ENCODE measurements at places on chromosomes 6 and 20. TPM values are rescaled to one million over a fixed set of nuclear protein-coding genes. Genes with fewer than 3 reads are reported as not detected.

HRH3 gene
- not detected for total RNA-seq

SLC26A8 gene
- total RNA-seq: not detected

ELOVL2 gene
- not detected for total RNA-seq

HEY2 gene
- not detected for total RNA-seq

FAXC gene
- total RNA-seq: 0.23 TPM

NOTCH4 gene
- total RNA-seq: 0.15 TPM

CCN6 gene
- not detected for total RNA-seq

TCF19 gene
- total RNA-seq: 80.7 TPM

- H3K4me1 ChIP-seq: no peaks in the 10 kb centered on the region
- H3K27ac ChIP-seq: no peak overlapping the region
- no peaks in the 10 kb centered on the region for H3K27me3 ChIP-seq
- H3K36me3 ChIP-seq: peaks cover 50% of the 10 kb centered on the region
These were observed 58.7 kb downstream of the PDSS2 start for GRCh38 chr6:107400616-107401147.

DNA sequence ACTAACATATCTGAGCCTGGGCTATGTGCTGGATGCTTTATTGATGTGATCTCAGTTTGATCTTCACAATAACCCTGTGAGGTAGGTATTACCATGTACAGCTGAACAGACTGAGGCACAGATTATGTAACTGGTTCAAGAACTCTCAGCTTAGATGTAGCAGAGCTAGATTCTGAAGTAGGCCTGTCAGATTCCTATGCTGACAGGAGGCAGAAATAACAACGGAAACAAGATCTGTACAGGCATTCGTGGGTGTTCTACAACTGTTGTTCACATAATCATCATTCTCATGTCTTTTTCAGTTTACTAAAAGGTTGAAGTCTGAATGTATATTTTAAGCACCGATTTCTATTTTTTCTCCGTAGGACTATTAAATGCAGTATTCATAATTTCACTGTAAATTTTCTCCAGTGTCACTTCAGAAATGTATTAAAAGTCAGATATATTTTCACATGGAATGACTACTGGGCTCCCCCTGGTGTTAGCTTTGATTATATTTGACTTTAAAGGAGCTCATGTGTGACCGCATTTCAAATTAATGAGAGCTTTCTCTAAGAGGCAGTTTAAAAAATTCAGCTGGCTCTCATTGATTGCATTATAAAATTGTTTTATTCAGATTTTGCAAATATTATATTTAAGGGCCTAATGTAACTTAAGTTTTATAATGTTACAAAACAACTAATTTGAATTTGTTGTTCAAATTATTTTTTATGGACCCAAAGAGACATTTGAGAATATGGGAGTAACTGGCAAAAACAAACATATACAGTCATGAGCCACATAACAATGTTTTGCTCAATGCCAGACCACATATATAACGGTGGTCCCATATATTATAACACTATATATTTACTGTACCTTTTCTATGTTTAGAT lies 36.4 kb upstream of the SLC17A4 start:
- H3K4me3 ChIP-seq: no peak overlapping the region
- H3K36me3 ChIP-seq: no peaks in the 10 kb centered on the region
- no peak for DNase-seq

DNA sequence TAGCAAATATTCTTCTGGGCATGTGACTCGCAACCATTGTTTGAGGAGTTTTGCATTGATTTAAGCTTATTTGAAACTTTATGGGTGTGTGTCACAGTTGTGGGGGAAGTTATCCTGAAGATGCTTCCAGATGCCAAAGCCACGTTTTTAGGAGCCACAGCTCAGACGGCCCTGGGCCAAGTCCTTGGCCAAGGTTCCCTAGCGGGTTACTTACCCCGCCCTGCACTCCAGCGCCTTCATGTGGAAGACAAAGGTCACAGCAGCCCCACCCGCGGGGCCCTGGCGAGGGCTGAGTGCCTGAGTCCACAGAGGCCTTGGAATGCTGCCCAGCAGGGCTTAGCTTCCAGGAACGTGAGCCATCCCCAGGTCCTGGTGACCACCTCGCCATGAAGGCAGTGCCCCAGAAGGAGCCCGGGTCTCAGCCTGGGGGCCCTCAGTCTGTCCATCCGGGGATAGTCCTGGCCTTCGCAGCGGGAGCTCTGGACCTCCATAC lies 308.3 kb downstream of the CDH4 start:
- no peaks in the 10 kb centered on the region for H3K36me3 ChIP-seq
- H3K27me3 ChIP-seq: no peaks in the 10 kb centered on the region
- no peak overlapping the region for H3K4me3 ChIP-seq
- DNase-seq: no peak

GRCh38 chr20:60008130-60008808 lies 50.0 kb downstream of the CDH26 start:
- no peak overlapping the region for H3K4me3 ChIP-seq
- no peak for DNase-seq
- peaks cover 15% of the 10 kb centered on the region for H3K27me3 ChIP-seq
- peaks cover 27% of the 10 kb centered on the region for H3K4me1 ChIP-seq

DNA sequence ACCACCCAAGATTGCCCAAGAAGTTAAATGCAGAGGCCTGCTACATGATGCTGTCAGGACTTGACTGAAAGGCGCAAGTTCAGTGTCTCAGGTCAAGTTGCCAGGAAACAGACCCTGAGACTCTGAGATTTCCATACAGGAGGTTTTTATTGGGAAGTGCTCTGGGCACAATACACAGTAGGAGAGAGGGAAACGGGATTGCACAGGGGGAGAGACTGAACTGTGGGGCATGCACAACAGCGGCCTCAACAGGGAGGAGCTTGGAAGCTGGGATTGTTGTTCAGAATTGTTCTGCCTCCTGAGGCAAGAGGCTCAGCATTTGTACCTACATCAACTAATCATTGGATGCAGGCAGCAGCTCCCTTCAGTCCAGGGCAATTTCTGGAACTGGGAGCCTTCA lies 6.7 kb downstream of the STX11 start:
- DNase-seq: no peak
- peaks cover 84% of the 10 kb centered on the region for H3K36me3 ChIP-seq
- H3K27ac ChIP-seq: no peak overlapping the region
- no peaks in the 10 kb centered on the region for H3K27me3 ChIP-seq
- H3K4me3 ChIP-seq: no peak overlapping the region

DNA sequence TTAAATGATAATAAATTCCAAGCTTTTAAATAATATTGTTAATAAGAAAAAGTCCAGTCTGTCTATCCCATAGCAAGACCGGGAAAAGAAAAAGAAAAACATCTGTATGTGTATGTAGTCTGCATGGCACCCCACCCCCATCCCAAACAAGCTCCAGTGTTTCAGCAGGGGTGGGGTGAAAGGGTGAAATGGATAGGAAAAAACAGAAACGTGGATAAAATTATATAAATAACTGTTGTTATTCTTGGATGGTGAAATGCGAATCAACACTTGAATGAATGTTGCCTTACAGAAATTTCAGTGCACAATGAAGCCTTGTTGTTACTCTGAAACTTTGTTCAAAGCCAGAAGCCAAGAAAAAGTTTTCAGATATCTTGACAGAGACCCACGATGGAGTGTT lies 31.4 kb downstream of the HAO1 start:
- H3K36me3 ChIP-seq: no peaks in the 10 kb centered on the region
- H3K27ac ChIP-seq: no peak overlapping the region
- no peak for DNase-seq
- H3K27me3 ChIP-seq: no peaks in the 10 kb centered on the region
- no peaks in the 10 kb centered on the region for H3K4me1 ChIP-seq

DNA sequence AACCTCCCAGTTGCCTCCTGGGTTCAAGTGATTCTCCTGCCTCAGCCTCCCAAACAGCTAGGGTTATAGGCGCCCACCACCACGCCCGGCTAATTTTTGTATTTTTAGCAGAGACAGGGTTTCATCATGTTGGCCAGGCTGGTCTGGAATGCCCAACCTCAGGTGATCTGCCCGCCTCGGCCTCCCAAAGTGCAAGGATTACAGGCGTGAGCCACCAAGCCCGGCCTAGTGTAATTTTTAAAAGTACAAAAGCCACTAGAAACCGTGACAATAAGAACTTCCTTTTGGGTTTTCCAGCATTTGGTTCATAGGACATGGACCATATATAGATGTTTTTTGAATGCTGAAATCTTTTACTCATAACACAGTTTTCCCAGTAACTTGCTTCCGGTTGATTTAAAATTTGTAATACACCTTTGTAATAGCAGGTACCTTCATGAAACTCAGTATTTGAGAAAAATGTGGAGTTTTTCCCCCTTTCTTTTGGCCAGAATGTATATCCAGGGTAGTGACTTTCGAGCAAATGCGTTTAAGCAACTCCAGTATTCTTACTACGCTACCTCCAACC lies 467 bp downstream of the PXT1 start:
- peaks cover 16% of the 10 kb centered on the region for H3K36me3 ChIP-seq
- H3K27me3 ChIP-seq: no peaks in the 10 kb centered on the region
- H3K4me1 ChIP-seq: peaks cover 39% of the 10 kb centered on the region
- peak overlapping the region; percentile 97 for H3K27ac ChIP-seq
- DNase-seq: no peak
- peak overlapping the region; percentile 97 for H3K4me3 ChIP-seq

DNA sequence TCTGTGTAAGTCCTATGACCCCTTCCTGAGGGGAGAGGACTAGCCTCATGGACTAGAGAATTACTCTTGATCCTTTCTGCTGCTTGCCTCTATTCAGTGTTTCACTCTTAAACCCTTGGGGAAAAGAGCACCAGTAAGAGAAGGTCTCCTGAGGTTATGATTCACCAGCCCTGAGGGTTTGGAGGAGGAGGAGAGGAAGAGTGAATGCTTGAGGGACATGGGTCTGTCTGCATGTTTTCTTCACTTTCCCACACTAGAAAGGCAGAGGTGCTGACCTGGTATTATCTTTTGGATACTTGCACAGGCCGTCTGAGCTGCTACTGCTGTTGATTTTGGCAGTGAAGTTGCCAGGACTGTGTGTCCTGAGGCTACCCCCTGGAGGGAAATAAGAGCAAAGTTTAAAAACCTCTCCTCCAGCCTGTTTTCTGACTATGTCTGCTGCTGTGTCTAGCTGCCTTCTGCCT lies 78.3 kb downstream of the CD109 start:
- no peak overlapping the region for H3K4me3 ChIP-seq
- peaks cover 4% of the 10 kb centered on the region for H3K36me3 ChIP-seq
- DNase-seq: no peak
- no peak overlapping the region for H3K27ac ChIP-seq

DNA sequence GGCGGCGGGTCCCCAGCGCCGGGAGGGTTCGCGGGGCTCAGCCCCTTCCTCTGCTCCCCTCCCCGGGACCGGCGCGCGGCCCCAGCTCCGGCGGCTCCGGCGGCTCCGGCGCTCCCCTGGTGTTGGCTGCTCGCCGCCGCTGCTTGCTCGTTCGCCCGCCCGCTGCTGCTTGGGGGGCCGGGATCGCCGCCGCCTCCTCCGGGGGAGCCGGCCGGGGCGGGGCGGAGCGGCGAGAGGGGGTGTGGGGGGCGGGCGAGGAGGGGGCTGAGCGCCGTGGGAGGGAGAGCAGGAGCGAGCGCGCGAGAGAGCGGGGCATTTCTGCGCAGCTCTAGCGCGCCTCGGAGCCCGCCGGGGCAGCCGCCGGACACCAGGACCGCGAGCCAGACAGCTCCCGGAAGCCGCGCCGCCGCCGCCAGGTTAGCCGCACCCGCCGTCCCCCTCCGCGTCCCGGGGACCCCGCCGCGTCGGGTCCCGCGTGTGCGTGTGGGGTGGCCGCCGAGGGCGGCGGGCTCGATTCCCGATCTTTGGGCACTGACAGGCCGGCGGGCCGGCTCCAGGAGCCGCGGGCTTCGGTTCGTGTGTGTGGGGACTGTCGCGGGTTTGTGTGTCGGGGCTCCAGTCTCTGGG lies 62.0 kb upstream of the EPB41L1 start:
- no peak for DNase-seq
- peak overlapping the region; percentile 72 for H3K4me3 ChIP-seq
- H3K36me3 ChIP-seq: no peaks in the 10 kb centered on the region
- H3K4me1 ChIP-seq: peaks cover 18% of the 10 kb centered on the region
- no peak overlapping the region for H3K27ac ChIP-seq
- H3K27me3 ChIP-seq: peaks cover 49% of the 10 kb centered on the region

GRCh38 chr20:58868795-58869194 lies 16.3 kb downstream of the GNAS start:
- H3K27me3 ChIP-seq: peaks cover 9% of the 10 kb centered on the region
- peaks cover 7% of the 10 kb centered on the region for H3K4me1 ChIP-seq

DNA sequence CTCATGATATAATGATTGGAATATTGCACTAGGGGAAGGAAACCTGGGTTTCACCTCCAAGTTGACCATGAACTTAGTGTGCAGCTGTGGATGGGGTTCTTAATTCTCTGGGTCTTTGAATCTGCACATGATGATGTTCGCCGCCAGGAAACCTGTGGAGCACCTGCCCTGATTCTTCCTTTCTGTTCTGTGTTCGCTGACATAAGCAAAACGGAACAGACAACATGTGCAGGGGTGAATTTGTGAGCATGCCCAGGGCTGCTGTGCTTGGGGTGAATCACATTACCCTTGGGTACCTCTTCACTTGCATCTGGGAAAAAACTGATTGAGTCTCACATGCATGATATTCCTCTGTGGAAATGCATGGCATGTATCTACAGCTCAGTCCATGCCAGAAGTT lies 48.8 kb downstream of the CAP2 start:
- no peaks in the 10 kb centered on the region for H3K36me3 ChIP-seq
- H3K27me3 ChIP-seq: no peaks in the 10 kb centered on the region
- H3K4me3 ChIP-seq: no peak overlapping the region
- no peak for DNase-seq
- no peaks in the 10 kb centered on the region for H3K4me1 ChIP-seq
- H3K27ac ChIP-seq: no peak overlapping the region

DNA sequence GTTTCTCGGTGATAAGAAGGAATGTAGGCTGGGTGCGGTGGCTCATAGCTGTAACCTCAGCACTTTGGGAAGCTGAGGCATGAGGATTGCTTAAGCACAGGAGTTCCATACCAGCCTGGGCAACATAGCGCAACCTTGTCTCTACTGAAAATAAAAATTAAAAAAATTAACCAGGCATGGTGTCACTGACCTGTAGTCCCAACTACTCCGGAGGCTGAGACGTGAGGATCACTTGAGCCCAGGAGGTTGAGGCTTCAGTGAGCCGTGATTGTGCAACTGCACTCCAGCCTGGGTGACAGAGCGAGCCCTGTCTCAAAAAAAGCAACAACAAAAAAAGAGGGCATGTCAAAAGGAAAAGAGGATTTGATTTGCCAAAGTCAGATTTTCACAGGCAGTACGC lies 3.9 kb downstream of the NEU1 start:
- no peaks in the 10 kb centered on the region for H3K27me3 ChIP-seq
- no peak overlapping the region for H3K27ac ChIP-seq
- H3K36me3 ChIP-seq: peaks cover 10% of the 10 kb centered on the region
- no peak for DNase-seq
- peaks cover 18% of the 10 kb centered on the region for H3K4me1 ChIP-seq

GRCh38 chr20:57849121-57849520 lies 139.3 kb upstream of the PMEPA1 start:
- no peaks in the 10 kb centered on the region for H3K36me3 ChIP-seq
- H3K4me1 ChIP-seq: no peaks in the 10 kb centered on the region
- H3K27me3 ChIP-seq: peaks cover 35% of the 10 kb centered on the region
- peak; percentile 6 for DNase-seq
- no peak overlapping the region for H3K27ac ChIP-seq

- no peaks in the 10 kb centered on the region for H3K4me1 ChIP-seq
- H3K4me3 ChIP-seq: no peak overlapping the region
- no peaks in the 10 kb centered on the region for H3K36me3 ChIP-seq
- no peak overlapping the region for H3K27ac ChIP-seq
- H3K27me3 ChIP-seq: peaks cover 13% of the 10 kb centered on the region
- no peak for DNase-seq
These were observed 108.5 kb downstream of the UNC5CL start for GRCh38 chr6:40930555-40930954.

GRCh38 chr6:56999049-56999448 lies 44.1 kb downstream of the BEND6 start:
- H3K27ac ChIP-seq: no peak overlapping the region
- no peak for DNase-seq
- no peaks in the 10 kb centered on the region for H3K4me1 ChIP-seq
- no peaks in the 10 kb centered on the region for H3K36me3 ChIP-seq
